ENCODE measurements at places on chromosomes 6 and 20. TPM values are rescaled to one million over a fixed set of nuclear protein-coding genes. Genes with fewer than 3 reads are reported as not detected.

- no peak for DNase-seq
These were observed 53.6 kb downstream of the EZR start for GRCh38 chr6:158765499-158766068.

GRCh38 chr6:157911786-157912185, 69.9 kb upstream of the SYNJ2 start:
- no peak for DNase-seq

DNA sequence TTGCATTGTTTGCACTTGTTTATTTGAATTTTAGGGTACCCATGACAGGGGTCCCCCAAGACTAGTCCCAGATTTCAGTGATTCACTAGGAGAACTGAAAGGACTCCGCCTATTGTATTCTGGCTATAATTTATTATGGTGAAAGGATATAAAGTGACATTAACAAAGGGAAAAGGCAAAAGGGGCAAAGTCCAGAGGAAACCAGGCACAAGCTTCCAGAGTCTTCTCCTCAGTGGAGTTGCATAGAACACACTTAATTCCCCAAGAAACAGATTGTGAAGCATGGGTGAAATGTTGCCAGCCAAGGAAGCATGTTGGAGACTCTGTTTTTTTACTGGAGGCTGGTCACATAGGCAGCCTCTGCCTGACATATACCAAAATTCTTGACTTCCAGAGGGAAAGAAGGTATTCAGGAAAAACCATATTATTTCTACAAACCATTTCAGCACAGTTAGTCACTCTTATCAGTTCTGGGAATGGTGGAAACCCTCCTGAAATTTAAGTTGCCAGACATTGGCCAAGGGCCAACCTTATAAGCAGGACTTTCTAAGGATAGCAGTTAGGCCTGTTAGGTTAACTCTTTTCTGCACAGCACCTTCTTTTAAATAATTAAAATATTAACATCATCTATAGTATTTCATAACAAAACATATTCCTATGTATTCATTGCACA, 71.8 kb downstream of the FIG4 start:
- no peak for DNase-seq

Gene FOXF2
- total RNA-seq = 1.2 TPM

GRCh38 chr20:43917380-43917779, 2.7 kb downstream of the TOX2 start:
- no peak for DNase-seq
